ENCODE measurements at places on chromosomes 5 and 9. TPM values are rescaled to one million over a fixed set of nuclear protein-coding genes. Genes with fewer than 3 reads are reported as not detected.

ARSI gene
- 11.0 TPM for total RNA-seq

DNA sequence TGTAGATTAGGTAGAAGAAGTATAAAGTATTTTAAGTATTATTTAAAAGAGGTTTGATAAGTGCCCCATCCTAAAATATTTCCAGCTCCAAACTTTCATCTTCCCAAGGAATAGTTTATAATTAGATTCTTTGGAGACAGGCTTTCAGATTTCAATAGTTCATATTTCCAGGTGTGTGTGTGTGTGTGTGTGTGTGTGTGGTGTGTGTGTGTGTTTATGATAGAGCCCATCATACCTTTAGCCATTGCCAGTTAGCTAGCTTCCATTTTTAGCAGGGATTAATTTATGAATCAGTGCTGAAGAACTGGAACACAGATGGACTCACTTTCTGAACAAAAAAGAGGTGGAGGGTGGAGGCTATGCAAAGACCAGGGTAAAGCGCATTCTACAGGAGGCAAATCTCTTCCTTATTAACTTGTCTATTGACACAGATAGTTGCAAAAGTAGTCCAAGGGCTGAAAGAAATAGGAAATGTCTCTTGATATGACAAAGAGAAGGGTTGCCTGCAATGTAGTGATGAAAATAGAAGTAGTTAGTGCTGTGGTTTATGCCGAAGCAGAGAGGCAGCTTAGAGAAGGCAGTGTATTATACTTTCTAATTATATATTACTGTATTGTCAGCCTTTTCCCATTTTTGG is 301.1 kb downstream of the MAN2A1 start:
- DNase-seq, result no peak

- DNase-seq, result peak; percentile 85
Measured at GRCh38 chr5:125326150-125326510, 579.7 kb upstream of the ZNF608 start.

DNA sequence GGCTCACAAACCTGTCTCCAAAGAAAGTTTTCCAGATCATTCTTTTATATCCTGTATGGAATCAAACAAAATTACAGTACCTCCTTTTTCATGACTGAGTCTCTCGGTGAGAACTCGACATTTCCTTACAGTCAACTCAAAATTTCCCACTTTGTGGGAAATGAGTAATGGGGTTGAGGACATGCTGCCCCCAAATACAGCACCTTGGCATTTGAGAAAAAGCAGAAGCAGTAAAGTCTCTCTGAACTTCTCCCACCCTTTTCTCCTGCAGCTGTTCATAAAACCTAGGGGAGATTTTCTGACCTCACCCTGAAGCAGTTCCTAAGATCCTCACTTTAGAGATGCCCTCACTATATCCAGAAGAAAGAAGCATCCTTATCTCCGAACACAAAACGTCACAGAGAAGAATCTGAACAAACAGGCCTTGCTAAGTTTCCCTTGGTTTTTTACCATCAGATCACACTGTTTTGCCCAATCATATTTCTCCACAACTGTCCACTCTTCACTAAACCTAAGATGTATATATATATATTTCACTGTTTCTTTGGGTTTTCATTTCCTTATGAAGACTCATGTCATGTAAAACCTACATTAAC is 96.1 kb upstream of the APC start:
- DNase-seq, result no peak

GRCh38 chr5:139037732-139038131 is 160.4 kb downstream of the SIL1 start:
- DNase-seq, result no peak

DNA sequence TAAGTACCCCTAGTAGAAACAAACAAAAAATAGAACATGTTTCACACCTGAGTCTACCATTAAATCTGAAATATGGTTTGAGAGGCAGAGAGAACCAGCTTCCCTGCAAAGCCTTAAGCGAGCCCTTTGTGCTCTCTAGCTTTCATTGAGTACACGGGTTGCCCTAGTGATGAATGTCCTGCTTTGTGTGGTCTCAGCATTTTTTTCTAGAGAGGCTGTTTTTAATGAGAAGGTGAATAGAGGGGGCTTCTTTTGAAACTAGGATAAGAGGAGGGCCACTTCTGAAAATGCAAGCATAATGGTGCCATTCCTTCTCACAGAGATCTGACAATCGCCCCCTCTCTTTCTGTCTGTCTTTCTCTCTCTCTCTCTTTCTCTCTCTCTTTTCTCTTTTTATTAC is 131.3 kb downstream of the MACIR start:
- no peak for DNase-seq

NRARP gene
- not detected for total RNA-seq

- DNase-seq, result no peak
Measured at GRCh38 chr9:106693558-106693957, 169.4 kb upstream of the ZNF462 start.

- DNase-seq, result no peak
Measured at GRCh38 chr5:78458843-78459242, 98.4 kb downstream of the SCAMP1 start.

All from LHCN-M2 (cell line).